ENCODE measurements at places on chromosomes 13 and 19. TPM values are rescaled to one million over a fixed set of nuclear protein-coding genes. Genes with fewer than 3 reads are reported as not detected.

DNA sequence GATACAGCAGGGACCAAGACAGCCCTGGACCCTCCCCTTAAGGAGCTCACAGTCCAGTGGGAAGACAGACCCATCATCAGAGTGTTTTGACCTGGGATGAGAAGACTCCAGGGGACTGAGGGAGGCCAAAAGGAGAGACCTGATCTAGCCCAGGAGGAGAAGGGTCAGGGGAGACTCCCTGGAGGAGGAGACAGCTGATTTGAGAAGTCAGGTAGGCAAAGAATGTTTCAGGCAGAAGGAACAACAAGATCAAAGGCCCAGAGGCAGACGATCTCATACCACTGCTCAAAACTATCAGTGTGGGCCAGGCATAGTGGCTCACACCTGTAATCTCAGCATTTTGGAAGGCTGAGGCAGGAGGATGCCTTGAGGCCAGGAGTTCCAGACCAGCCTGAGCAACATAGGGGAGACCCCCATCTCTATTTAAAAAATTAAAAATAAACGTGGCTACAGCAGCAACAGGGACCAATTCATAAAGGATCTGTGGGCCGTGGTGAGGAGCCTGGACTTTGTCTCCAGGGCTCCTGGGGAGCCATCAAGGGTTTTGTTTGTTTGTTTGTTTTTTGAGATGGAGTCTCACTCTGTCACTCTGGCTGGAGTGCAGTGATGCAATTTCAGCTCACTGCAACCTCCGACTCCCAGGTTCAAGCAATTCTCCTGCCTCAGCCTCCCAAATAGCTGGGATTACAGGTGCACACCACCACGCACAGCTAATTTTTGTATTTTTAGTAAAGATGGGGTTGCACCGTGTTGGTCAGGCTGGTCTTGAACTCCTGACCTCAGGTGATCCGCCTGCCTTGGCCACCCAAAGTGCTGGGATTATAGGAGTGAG, 2.2 kb upstream of the COX6B1 start:
- peak; percentile 21 for DNase-seq
- peaks cover 4% of the 10 kb centered on the region for H3K36me3 ChIP-seq
- H3K4me3 ChIP-seq = no peak overlapping the region

- H3K27me3 ChIP-seq = peaks cover 4% of the 10 kb centered on the region
- peaks cover 21% of the 10 kb centered on the region for H3K4me1 ChIP-seq
- no peak overlapping the region for H3K4me3 ChIP-seq
Observed at GRCh38 chr19:43623889-43624670, 4.7 kb upstream of the ZNF428 start.

DNA sequence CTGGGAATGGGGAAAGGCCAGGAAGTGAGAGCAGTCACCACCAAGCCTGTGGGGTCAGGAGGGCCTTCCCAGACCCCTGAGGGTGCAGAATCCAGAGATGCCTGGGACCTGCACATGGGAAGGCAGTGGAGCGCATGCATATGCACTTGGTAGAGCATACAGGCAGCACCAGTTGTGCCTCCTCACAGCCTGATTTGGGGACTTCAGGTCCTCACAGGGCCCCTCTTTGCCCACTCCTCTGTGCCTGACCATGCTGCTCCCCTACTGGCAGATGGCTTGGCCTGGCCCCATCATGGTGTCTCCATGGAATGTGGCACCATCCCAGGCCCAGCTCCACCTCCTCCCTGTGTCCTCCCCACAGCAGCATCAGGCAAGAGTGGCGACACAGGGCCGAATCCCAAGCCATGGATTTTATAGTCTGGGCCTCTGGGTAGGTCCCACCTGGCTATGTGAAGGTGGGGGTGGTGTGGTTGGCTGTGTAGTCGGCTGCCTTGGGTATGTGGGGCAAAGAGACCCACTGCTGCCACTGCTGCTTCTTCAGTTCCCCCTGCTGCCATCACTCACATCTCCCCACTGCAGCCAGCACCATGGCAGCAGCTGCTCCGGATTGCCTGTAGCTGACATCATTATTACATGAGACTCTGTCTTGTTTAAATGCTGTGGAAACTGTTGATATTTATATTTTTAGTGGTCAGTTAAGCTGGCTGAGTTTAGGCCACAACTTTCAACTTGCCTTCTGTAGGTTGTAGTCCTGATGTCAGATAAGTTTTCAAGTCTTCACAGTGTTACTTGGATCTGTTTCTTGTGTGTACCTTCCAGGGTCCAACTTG, 247.0 kb downstream of the GPC6 start:
- H3K4me1 ChIP-seq = no peaks in the 10 kb centered on the region
- DNase-seq = no peak
- no peak overlapping the region for H3K4me3 ChIP-seq

The CEACAM4 gene
- 0.52 TPM for total RNA-seq

GRCh38 chr19:11813703-11814028, 407 bp upstream of the ZNF440 start:
- peak overlapping the region; percentile 83 for H3K4me3 ChIP-seq
- peaks cover 17% of the 10 kb centered on the region for H3K4me1 ChIP-seq
- no peaks in the 10 kb centered on the region for H3K27me3 ChIP-seq
- H3K27ac ChIP-seq = no peak overlapping the region
- no peak for DNase-seq
- no peaks in the 10 kb centered on the region for H3K36me3 ChIP-seq

The CEACAM19 gene
- 2.6 TPM for total RNA-seq

The ZNF724 gene
- total RNA-seq = 4.5 TPM
